ENCODE measurements at places on chromosomes 1 and 21.

GRCh38 chr1:63828322-63829044, 54.7 kb downstream of the ROR1 start:
- no peak for DNase-seq

GRCh38 chr1:29444081-29444715, 207.9 kb downstream of the PTPRU start:
- no peak for DNase-seq

DNA sequence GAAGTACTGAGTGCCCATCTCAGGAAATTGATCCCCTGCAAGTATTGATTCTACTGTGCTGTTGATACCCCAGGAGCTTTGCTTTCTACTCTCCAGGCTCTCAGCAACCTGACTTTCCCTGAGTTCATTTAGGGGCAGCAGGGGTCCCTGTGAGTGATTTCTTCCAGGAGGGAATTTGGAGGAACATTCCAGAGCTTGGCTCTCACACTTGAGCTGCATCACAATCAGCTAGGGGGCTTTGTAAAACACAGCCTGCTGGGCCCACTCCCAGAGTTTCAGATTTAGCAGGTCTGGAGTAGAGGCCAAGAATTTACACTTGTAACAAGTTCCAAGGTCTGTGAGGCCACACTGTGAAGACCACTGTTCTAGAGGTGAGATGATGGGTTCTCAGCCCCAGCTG, 16.1 kb upstream of the ACTL8 start:
- DNase-seq, result no peak

DNA sequence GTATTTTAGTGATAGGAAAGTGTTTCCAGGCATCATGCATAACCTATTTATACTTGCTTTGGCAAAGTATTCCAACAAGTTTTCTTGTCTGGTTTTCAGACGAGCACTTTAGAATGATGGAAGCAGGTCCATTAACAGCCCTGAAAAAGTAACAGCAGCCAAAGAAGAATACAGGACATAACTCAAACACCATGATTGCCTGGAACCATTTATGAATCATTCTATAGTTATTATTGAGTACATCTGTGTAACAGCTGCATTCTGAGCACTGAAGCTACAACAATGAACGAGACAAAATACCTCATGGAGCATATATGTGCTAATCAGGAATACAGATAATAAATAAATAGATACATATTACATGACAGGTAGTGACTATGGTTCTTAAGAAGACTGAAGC, 12.6 kb downstream of the IL10RB start:
- DNase-seq, result no peak

- DNase-seq, result no peak
Measured at GRCh38 chr1:9249534-9250410, 15.2 kb downstream of the H6PD start.

All from SW 1271 (cell line).